ENCODE measurements at places on chromosomes 5 and 9.
A peak's percentile ranks its signal among the peaks of the same experiment; 100 is the strongest.

DNA sequence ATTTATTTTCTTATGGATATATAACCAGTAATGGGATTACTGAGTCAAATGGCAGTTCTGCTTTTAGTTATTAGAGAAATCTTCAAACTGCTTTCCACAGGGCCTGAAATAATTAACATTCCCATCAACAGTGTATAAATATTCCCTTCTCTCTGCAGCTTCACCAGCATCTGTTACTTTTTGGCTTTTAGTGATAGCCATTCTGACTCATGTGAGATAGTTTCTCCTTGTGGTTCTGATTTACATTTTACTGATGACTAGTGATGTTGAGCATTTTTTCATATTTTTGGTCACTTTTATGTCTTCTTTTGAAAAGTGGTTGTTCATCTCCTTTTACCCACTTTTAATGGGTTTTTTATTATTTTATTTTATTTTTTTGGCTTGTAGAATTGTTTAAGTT lies 1290.3 kb upstream of the CDH9 start:
- no peak for DNase-seq

DNA sequence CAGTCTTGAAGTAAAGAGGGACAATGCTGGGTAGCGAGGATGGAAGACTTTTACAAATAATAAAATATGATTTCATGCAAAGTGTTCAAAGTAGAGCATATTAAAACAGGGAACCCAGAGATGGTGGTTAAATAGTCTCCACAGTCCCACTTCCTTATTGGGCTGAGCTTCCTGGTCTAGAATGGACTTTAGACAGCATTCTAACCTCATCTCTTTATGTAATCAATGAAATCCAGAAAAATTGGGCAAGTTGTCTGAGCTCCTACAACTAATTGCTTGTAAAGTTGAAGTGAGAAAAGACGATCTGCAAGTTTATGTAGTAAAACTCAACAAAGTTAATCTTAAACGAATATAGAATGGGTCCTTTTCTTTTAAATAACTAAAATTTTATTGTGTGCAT lies 328.9 kb downstream of the PJA2 start:
- DNase-seq = no peak

DNA sequence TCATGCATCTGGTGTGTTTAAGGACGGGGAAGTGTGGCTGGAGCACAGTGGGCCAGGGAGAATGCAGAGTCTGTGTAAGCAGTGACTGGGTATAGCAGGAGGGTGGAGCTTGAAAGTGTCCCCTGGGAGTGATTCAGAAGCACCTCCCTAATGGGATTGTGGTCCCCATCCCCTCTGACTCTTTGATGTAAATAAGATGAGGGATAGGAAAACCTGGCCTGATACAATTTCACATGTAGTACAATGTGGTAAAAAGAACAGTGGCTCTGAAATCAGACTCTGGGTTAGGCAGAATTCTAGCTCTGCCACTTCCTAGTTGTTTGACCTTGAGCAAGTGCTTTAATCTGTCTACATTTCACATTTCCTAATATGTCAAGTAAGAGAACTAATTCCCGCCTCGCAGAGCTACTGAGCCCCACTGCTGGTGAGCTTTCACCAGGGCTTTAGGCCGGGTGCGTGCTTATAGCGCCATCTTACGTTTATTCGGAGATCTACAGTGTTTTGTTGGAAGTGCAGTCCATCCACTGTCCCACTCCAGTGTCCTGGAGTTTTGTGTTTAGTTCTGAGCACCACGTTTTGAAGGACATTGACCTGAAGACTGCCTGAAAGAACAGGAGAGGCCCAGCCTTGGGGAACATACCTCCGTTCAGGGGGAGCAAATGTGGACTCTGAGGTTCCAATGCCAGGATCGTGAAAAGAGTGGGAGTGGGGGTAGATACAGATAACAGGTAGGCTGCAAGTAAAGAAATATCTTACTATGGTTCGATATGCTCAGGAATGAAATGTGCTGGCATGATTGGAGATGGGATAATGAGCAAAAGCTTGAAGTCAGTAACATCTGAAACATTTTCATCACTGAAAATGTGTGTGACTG lies 51.2 kb upstream of the TESK1 start:
- DNase-seq = peak; percentile 81

- DNase-seq = no peak
Measured at GRCh38 chr9:109399258-109399767, 78.5 kb upstream of the EPB41L4B start.

DNA sequence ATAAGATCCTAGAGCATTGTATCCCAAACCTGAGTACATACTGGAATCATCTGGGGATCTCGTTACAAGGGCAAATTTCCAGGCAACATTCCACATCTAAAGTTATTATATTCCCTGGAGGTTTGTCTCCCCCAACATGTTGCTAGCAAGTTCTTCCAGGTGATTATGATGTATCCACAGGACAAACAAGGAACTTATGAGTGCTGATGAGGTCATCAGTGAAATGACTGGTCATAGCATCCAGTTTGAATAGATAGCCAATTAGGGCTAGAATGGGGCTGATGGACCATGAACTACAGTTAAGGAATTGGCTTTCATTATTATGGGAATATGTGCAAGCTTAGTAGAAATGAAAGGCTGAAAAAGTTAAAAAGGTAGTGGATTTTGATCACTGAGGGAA lies 115.2 kb downstream of the CWC27 start:
- no peak for DNase-seq

- DNase-seq = no peak
Measured at GRCh38 chr5:168471785-168472184, 14.5 kb upstream of the RARS1 start.

DNA sequence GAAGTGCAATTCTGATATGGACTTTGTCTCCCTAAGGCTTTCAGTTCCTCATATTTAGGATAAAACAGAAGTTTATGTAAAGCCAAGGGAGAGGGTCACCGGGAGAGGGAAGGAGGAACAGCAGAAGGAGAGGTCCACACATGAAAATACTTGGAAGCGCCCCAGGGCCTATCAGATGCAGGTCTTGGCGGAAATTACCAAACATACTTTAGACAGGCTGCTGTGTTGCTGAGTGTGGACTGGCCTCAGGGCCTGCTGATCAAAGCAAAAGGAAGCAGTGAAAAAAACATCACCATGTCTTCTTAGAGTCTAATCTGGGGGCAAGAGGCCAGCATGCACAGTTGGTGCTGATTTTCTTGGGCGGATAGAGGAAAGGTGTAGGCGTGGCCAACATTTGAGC lies 14.1 kb upstream of the NTRK2 start:
- no peak for DNase-seq

DNA sequence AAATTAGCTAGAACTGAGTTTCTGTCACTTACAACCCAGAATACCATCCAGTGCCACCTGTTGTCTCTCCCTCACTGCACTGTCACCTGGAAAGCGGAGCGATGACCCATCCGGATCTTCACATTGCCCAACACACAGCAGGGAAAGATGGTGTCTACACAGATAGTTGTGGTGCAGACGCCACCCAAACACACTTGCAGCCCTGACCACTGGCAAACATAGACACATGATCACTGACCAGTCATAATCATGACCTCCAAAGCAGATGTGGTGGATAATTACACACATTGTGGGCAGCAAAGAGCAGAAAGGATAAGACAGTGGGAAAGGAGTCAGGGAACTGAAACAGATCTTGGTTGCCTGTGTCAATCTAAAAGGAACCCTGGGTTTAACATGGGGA lies 64.7 kb downstream of the GABBR2 start:
- no peak for DNase-seq

GRCh38 chr9:121613009-121613752 lies 38.3 kb upstream of the DAB2IP start:
- peak; percentile 44 for DNase-seq

GRCh38 chr5:137696481-137696880 lies 39.4 kb downstream of the KLHL3 start:
- DNase-seq = no peak

DNA sequence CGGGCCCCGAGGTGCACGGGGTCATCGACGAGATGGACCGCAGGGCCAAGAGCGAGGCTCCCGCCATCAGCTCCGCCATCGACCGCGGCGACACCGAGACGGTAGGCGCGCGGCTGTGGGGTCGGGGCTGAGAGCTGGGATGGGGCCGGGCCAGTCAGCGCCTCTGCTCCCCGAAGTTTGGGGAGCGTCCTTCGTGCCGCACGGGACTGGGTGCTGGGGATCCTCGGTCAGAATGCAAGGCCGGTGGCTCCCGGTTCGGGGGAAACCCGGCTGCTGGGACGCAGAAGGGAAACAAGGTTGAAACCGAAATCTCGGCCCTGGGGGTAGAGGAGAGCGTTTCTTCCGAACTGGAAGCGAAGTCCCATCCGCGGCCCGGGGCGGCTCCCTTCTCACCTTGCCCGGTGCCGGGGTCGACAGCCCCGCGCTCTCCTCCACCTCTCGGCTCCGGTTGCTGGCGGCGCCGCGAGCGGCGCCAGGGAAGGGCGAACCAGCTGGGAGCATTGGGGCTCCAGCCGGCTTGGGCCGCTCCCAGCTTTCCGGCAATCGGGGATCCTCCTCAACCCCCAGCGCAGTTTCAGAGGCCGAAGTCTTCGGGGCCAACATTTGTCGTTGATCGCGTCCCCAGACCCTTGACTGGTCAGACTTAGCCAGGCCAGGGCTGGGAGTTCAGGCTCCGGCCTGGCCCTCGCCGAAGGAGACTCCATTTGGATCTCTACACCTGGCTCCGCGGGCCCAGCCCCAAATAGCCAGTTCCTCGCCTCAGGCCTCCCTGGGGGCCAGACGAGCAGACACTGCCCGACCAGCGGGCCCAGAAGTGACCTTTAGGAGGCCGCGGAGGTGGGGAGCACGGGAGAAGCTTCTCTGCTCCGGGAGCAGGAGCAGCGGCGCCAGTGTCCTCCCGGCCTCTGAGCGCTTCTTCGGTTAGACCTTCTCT lies 1.1 kb downstream of the LHX2 start:
- peak; percentile 57 for DNase-seq

DNA sequence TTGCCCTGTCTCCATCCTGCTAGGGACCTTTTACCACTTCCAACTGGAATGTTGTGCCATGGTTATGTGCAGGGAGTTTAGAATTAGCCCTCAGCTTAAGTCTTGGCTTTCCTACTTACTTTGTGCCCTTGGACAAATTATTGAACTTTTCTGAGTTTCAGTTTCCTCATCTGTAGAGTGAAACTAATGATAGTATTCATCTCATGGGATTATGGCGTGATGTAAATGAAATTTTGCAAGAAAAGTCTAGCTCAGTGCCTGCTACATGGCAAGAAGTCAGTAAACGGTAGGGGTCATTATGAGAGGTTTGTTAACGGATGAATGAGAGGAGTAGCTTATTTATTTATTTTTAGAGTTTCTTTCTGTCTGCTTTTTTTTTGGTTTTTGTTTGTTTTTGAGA lies 1.8 kb downstream of the MVB12B start:
- peak; percentile 86 for DNase-seq

GRCh38 chr9:115333277-115334070 lies 215.5 kb upstream of the TNC start:
- no peak for DNase-seq

- DNase-seq = no peak
Measured at GRCh38 chr5:91277840-91278239, 105.3 kb downstream of the ARRDC3 start.

DNA sequence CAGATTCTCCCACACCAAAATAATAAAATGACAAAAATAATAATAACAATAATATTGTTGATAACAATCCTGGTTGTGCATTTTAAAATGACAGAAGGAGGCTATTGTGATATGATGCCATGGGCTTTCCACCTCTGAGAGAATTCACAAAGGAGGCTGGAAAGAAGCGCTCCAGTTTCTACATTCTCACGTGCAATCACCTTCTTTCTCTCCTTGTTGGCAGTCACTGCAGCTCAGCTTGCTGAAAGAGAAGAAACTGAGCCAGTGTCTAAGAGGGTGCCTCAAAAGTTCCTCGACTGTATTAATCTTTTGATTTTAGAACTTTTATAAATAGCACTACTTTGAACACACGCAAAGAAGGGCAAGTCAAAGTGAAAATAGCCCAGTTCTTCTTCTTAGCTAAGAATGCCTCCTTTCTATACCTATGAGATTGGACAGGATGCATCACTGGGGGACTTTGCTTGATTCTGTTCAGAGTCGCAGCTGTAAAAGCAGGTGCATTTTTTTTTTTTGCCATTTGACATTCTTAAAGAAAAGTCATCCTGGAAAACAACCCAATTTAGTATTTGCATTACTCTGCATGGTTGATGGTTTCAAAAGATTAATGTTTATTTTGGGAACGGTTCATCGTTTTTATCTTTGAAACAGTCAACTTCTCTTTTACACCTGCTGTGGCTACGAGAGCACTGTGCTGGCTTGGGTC lies 12.4 kb upstream of the SUB1 start:
- DNase-seq = no peak

DNA sequence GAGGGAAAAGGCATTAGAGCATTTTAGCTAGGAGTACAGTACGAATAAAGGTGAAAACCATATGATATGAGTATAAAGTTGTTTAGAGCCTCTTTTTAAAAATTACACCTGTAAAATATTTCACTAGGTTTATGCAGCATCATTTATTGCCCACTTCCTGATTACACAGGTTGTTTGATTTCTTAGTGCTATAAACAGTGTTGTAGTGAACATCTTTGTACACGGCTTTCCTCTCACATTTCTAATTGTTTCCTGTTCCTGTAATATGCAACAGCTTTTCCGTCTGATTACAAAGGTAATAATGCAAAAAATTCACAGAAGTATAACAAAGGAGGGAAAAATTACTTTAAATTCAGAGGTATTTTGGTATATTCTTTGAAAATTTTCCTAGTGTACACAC lies 13.0 kb downstream of the STOM start:
- no peak for DNase-seq

DNA sequence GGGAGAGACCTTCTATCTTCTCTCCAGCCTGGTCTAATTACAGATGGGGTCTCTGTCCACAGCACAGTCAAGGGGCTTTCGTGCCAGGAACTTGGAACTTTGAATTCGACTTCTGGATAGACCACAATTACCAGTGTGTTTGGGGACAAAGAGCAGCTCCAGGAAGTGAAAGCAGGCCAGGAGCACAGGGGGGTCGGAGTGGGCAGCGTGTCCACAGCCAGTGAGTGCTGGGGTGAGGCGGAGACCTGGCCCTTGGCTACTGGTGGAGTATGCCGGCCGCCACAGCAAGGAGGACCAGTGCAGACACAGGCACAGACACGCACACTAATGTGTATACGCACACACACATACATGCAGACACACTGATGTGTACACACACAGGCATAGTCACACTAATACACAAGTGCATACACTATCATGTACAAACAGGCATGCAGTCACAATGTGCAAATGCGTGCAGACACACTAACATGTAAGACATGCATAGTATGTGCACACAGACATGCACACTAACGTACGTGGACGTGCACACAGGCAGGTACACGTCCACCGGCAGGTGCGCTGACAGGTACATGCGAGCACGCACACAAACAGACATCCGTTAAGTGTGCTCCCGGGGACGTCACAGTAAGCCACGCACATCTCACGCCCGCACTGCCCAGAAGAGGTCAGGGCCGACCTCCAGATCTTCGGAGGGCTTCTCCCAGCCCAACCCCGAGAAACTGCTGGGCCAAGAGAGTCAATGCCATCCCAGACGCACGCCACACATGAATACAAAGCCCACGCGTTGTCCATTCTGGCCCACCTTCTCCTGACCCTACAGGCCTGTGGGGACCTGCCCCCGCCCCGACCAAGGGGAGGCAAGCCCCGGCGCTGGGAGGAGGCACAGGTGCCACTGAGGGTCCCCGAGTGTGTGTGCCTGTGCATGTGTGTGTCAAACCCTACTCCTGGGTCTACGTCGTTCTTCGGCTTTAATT lies 46.5 kb downstream of the NKD2 start:
- no peak for DNase-seq
